Liver (tissue), 10 donors: ENCODE measurements at places on chromosomes 16 and 17. TPM values are rescaled to one million over a fixed set of nuclear protein-coding genes. Genes with fewer than 3 reads are reported as not detected.

- no peak overlapping the region for H3K27ac ChIP-seq
- no peak for DNase-seq
- no peaks in the 10 kb centered on the region for H3K36me3 ChIP-seq
- H3K4me3 ChIP-seq = no peak overlapping the region
- no peaks in the 10 kb centered on the region for H3K27me3 ChIP-seq
Measured at GRCh38 chr17:64001763-64002529, 3.8 kb downstream of the PRR29 start.

- peaks cover 38% of the 10 kb centered on the region for H3K4me1 ChIP-seq
- no peak for DNase-seq
- H3K4me3 ChIP-seq = peak overlapping the region; percentile 48
- H3K27me3 ChIP-seq = no peaks in the 10 kb centered on the region
- H3K36me3 ChIP-seq = peaks cover 2% of the 10 kb centered on the region
Measured at GRCh38 chr16:2037115-2037514, 10.4 kb downstream of the NHERF2 start.

Gene NTN1
- 0.14 TPM for total RNA-seq

Gene TEKT1
- total RNA-seq = not detected

GRCh38 chr16:48318630-48319029, 66.6 kb downstream of the SIAH1 start:
- peaks cover 28% of the 10 kb centered on the region for H3K36me3 ChIP-seq
- no peaks in the 10 kb centered on the region for H3K4me1 ChIP-seq

GRCh38 chr17:2083613-2084035, 28.7 kb downstream of the HIC1 start:
- H3K27me3 ChIP-seq = no peaks in the 10 kb centered on the region
- H3K36me3 ChIP-seq = peaks cover 3% of the 10 kb centered on the region
- DNase-seq = no peak
- H3K4me1 ChIP-seq = peaks cover 11% of the 10 kb centered on the region
- peak overlapping the region; percentile 79 for H3K27ac ChIP-seq

GRCh38 chr17:44219616-44220212, at the start of gene UBTF:
TSS of gene UBTF (minus strand) at chr17:44219675. CDS start at chr17:44218229, 1,446 bp downstream.
- peaks cover 7% of the 10 kb centered on the region for H3K36me3 ChIP-seq
- peak within 1 kb of the TSS; percentile 76 for H3K4me3 ChIP-seq
- no peaks in the 10 kb centered on the region for H3K27me3 ChIP-seq
- DNase-seq = peak; percentile 71

DNA sequence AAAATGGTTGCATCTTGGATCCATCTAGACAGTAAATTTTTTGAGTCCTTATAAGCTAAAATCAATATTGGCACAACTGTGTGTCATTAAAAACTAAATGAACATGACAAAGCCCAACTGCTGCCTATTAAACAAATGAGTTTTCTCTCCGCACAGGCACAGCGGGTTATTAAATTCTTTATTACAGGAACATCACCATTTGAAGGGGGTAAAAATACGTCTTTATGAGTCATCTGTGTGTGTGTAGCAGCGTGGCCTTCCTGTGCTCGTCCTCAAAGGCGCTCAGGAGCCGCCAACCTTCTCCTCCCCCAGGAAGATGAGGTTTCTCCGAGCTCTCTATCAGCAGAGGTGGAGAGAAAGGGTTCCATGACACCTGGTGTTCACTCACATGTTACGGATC, 62.6 kb upstream of the SDK2 start:
- H3K4me3 ChIP-seq = no peak overlapping the region
- H3K36me3 ChIP-seq = no peaks in the 10 kb centered on the region
- H3K4me1 ChIP-seq = peaks cover 7% of the 10 kb centered on the region
- no peak for DNase-seq
- H3K27me3 ChIP-seq = no peaks in the 10 kb centered on the region

- no peaks in the 10 kb centered on the region for H3K36me3 ChIP-seq
- no peaks in the 10 kb centered on the region for H3K4me1 ChIP-seq
- no peak overlapping the region for H3K27ac ChIP-seq
- DNase-seq = no peak
- no peaks in the 10 kb centered on the region for H3K27me3 ChIP-seq
- H3K4me3 ChIP-seq = no peak overlapping the region
Measured at GRCh38 chr16:84155771-84156170, 10.7 kb downstream of the DNAAF1 start.

Gene CYBA
- 45.8 TPM for total RNA-seq
